ENCODE measurements at places on chromosomes 4 and X. TPM values are rescaled to one million over a fixed set of nuclear protein-coding genes. Genes with fewer than 3 reads are reported as not detected.

DNA sequence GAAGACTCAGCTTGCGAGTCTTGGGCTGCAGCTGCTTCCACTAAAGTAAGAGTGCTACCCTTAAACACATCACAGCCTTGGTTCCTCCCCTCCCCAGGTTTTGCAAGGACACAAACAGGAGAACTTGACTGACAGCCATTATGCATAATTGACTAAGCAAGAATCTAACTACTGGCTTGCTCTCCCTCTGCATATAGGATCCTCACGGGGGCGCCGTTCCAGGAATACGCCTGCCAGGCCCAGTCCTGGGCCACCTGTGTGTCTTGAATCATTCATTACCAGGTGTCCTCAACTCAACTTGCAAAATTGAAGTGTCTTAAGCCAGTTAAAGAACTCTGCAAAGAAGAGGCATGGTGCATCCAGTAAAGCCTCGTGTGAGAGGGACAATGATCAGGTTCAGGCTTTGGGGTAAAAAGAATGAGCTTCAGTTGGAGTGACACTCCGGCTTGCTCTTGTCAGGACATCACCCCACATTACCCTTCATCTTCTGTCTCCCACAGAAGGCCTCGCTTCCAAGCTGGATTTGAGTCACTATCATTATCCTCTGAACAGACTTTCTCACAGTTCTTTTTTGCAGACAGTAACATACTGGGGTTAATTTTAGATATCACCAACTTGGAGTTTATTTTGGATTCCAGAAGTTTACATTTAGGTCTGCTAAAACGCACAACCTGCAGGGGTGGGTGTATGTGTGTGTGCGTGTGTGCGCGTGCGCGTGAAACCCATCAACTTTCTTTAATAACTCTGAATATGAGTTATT lies 273.5 kb upstream of the HS3ST1 start:
- no peak for DNase-seq

DNA sequence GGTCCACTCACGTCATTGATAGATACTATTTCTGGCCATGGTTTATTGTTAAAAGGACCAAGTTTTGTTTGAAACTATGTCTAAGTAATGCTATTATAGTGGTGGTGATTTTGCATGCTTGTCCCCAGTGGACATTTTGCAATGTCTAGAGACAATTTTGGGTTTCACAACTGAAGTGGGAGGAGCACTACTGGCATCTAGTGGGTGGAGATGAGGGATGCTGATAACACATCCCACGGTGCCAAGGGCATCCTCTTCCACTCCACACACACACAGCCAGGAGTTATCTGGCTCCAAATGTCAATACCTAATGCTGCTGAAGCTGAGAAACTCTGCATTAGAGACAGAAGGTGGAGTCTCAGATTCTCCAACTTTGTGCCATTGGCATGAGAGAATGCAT lies 131.2 kb downstream of the FRMPD4 start:
- DNase-seq, result no peak

DNA sequence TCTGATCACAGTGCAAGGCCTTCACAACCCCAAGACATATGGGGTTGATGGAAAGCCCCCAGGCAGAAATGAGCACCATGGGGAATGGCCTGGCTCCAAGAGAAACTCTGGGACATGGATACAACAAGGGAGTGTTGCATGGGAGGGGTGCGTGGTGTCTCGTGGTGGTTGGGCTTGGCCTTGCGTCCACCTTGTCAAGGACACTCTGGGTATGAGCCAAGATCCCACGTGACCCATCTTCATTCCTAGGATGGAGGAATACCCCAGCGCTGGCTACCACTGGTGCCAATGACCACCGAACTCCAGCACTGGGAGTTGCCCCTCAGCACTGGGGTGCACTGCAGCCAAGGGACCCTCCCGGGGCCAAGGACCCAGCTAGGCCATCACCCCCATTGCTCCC lies 267.5 kb upstream of the AGTR2 start:
- no peak for DNase-seq

GRCh38 chrX:13109817-13110216 lies 65.4 kb upstream of the FAM9C start:
- DNase-seq, result no peak

DNA sequence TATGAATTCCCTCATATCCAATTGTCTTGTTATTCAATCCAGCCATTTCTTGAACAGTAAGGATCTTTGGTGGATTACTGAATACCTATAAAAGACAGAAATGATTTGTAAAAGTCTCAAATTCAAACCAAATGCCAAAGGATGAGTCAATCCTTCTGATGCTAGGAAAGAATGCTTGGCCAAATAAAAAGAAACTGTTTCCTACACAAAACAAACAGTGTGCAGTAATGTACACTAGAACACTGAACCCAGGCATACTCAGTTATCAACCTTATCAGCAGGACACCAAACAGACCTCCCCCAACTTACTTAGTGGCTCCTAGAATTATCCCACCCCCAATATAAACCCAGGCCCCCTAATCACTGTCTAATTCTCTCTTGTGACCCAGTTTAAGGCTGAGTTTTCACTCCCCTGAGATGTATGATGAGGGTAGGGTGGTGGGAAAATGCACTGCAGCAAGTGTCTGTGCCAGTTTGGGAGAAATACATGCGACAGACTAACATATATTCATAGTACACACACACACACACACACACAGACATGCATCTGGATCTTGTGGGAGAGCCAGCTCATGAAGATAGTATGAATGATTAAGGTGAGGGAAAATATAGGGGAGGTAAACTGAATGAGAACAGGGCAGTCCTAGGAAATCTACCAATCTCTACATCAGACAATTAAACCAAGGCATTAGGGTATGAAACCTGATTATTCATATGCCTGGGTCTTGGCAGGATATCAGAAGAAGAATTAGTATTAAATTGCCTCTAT lies 35.0 kb downstream of the CLDN2 start:
- DNase-seq, result no peak

- no peak for DNase-seq
Measured at GRCh38 chr4:67746797-67747495, 7.2 kb downstream of the GNRHR start.

- DNase-seq, result no peak
Measured at GRCh38 chr4:8707045-8707781, 114.6 kb downstream of the CPZ start.

- no peak for DNase-seq
Measured at GRCh38 chr4:11843340-11843739, 414.6 kb upstream of the HS3ST1 start.

- DNase-seq, result no peak
Measured at GRCh38 chr4:56308384-56308783, 78.9 kb downstream of the AASDH start.

DNA sequence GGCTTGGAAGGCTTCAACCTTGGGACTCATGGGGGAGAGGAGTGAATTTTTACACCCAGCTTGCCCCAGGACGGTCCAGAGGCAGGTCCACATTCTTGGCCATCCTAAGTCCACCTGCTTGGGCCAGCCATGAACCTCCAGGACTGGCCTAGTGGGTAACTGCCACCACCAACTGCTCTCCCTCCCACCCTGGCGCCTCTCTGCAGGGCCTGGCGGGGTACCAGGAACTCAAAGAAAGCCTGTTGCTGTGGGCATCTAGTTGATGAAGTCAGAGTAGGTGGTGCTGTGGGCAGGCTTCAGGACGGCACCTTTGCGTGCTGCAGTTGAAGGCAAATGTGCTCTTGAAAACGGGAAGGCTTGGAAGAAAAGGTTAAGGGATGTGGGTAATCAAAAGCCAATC lies 12.0 kb downstream of the BCOR start:
- peak; percentile 20 for DNase-seq

GRCh38 chr4:16090096-16090705 lies 6.4 kb upstream of the PROM1 start:
- no peak for DNase-seq

GRCh38 chr4:142414366-142414990 lies 431.6 kb downstream of the INPP4B start:
- no peak for DNase-seq

- no peak for DNase-seq
Measured at GRCh38 chr4:4182835-4183568, 43.7 kb downstream of the OTOP1 start.

DNA sequence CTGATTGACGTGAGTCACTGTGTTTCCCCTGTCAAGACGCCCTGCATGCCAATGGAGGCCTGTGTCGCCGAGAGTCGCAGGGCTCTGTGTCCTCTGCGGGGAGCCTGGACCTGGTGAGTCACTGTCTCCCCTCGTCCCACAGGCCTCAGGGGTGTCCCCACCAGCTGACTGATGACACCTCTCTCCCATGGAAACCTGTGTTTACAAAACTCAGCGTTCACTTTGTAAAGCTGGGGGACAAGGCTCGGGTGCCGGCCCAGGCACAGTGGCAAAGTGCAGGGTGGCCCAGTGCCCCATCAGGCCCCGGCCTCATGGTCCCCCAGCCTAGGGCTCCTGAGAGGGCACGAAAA lies 21.2 kb upstream of the HGFAC start:
- DNase-seq, result no peak

DNA sequence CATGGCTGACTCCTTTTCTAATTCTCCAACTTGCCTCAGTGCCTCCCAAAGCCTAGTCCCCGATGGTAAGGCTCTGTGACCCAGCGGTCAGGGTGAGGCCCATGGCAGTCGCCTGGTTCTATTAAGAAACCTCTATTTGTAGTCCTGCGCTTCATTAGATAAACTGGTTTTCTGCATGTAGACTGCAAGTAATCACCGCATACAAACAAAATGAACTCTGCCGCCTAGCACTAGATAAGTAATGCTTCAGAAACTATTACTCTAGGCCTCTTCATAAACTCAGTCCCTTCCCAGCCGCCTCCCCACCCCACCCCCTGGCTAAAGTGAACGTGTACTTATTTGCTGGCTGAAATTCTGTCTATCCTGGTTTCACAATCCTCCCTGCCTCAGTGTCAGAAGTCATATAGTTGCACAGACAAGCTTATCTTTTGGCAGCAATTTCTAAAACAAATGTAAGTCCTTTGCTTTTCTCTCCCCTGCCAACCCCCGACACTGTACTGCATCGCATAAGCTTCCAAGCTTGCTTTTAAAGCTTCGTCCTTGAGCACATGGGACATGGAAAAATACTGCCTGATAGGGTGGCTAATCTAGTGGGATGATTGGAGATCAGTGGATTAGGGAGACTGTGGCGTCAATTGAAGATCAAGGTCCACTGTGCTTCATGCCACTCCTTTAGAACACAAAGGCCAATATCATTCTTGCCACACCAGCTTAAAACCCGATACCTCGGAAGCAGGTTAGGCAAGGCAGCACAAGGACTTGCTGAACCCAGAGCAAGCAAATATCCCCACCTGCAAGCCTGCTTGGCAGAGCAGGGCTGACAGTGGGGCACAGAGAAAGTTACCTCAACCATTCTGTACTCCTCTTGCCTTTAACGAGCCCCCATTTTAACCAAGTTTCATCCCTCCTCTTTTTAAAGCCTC lies 125.8 kb downstream of the IRF2 start:
- no peak for DNase-seq

GRCh38 chrX:426881-427280 lies 40.2 kb upstream of the PPP2R3B start:
- no peak for DNase-seq

DNA sequence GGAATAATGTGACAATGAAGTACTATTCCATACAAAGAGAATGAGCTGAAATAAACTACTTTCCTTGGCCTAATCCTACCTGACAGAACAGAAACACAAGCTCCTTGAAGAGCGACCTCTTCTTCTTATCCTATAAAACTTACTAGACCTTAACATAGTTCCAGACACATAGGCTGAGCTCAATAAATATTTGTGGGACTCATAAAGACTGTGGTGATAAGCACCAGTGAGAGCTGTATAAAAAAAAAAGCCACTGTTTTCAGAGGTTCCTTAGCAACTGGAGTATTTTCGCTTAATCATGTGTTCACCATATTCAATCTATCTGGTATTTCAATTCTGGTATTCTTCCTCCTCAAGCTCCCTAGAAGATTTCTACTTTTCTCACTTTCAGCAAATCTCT lies 1129.6 kb downstream of the STPG2 start:
- no peak for DNase-seq

DNA sequence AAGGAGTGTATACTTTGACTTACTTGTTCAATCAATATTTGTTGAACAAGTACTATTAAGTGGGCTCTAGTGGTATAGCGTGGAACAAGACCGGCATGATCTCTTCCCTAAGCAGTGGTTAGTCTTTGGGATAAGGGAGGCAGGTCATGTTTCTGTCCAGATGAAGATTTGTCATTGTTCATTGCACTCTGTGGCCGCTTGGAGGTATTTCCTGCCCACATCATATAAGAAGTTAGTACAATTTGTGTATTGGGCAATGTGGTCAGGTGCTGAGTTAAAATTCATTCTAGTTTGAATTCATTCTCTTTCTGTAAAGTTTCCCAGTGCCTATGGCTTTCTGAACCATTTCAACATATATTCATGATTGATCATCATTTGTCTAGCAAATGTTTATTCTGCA lies 101.1 kb upstream of the SHISA3 start:
- DNase-seq, result no peak

DNA sequence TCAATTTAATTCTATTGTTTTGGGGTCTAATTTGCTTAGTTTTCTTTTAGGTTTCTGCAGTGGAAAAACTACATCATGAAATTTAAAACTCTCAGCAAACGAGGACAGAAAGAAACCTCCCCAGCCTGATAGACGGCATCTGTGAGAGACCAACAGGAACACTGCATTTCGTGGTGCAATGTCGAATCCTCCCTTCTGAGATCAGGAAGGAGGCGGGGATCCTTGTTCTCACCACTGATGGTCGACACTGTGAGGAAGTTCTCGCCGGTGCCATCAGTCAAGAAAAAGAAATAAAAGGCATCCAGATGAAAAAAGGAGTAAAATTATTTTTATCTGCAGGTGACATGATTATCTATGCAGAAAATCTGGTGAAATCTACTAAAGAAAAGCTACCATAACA lies 16.5 kb downstream of the GAK start:
- peak; percentile 38 for DNase-seq

DNA sequence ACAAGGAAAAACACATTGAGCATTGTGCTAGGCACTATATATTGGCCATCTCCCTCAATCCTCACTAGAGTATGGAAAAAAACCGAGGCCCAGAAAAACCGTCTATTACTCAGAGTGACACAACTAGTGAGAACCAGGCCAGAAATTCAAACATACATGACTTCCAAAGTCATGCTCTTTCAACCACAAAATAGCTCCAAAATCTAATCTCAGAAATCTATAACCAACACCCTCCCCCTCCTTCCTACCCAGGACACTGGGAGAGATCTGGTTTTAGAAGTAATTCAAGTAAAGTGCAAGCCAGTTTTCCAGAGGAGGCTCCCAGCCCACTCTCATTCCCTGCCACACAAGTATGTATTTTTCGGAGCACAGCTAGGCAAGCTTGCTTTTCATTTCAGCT lies 7.6 kb downstream of the HS3ST1 start:
- no peak for DNase-seq

Gene DMRTC1
- total RNA-seq, result 0.85 TPM

Gene ETDB
- total RNA-seq, result not detected

Gene DUSP21
- not detected for total RNA-seq

Gene ZNF674
- 1.2 TPM for total RNA-seq
